ENCODE measurements at places on chromosomes 4 and X.

GRCh38 chrX:103756736-103757135 lies 19.9 kb upstream of the PLP1 start:
- peak; percentile 73 for DNase-seq

DNA sequence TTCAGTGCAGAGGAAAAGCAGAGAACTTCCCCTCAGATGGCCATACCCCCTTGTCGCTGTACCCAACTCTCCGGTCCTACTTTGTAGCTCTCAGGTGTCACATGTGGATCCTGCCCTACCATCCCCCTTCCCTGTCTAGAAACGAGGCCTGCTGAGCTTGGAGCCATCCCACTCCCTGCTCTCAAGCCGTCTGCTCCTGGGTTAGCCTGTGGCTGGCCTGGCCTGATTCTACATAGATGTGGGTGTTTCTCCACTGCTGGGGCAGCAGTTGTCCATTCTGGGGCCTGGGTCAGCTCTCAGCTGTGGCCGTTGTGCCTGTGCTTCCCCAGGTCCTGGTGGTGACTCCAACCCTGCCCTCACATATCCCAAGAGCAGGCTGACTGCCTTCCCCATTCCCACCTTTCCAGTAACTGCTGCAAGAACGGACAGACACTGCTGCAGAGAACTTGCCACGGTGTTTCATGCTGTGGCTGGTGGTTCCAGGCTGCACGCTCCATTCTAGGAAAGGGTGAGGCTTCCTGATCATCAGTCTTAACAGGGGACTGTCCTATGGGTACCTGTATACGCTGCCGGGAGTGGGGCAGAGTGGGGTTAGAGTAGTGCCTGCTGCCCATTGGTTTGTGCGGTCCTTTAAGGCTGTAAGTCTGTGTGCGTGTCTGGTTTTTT lies 3.6 kb downstream of the IL9R start:
- DNase-seq, result no peak

DNA sequence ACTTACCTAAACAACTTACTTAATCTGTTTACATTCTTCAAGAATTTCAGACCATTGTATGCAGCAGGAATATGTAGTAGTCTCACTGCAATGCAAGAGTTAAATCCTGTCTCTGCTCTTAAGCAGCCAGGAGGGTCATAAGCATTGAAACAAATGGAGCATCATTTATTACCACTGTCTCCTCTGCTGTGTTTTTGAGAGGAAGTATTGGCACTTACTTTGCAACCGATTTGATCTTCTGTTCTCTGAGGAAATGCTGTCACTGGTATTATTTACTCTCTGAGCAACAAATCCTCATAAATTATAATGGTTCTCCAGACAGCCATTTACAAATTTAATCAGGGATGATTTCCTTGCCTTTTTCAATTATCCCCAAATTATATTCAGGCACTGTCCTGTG lies 1367.1 kb downstream of the STIM2 start:
- no peak for DNase-seq

DNA sequence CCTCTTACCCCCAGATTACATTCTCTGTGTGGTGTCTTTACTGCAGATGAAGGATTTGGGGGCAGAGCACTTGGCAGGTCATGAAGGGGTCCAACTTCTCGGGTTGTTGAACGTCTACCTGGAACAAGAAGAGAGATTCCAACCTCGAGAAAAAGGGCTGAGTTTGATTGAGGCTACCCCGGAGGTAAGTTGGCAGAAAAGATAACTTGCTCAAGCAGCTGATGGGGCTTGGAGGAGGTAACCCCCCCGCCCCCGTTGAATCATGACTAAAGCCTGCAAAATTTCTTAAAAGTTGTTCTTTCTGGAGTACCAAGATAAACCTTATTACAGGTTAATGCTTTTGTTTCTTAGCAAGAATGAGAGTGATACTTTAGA lies 1.5 kb downstream of the CCNG2 start:
- DNase-seq, result no peak

DNA sequence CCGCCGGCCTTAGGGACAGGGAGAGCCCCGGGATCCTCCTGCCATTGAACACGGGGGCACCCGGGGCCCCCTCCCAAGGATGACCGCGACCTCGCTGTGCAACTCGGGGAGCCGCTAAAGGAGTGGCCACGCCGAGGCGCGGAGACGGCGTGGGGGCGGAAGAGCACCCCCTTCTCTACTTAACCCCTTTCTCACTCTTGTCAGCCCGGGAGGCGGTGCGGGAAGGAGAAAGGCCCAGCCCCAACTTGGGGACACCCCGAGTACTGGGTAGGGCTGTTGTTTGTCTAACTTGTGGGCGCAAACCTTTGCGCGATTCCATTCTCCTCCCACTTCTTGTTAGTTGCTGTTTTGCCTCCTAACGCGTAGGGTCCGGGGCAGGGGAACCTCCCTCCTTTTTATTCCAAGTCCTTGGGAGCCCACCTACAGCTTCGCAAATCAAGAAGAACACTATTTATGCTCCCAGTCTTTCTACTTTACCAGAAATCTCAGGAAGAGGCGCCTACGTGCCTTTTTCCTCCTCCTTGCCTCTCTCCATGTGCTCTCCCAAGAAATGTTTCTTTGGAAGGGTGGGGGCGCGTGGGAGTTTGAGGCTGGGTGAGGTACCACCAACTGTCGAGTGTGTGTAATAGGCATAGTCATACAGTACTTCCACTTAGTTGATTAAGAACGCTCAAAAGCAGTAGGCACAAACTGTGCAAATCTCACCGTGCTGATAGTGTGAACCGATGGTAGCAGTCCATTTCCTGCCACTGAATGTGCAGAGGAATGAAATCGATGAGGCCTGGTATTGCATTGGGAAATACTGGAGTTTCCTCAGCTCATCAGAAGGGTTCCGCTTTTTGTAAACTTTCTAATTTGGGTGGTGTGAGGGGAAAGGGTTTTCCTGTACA lies 813 bp downstream of the DIAPH2 start:
- peak; percentile 70 for DNase-seq

DNA sequence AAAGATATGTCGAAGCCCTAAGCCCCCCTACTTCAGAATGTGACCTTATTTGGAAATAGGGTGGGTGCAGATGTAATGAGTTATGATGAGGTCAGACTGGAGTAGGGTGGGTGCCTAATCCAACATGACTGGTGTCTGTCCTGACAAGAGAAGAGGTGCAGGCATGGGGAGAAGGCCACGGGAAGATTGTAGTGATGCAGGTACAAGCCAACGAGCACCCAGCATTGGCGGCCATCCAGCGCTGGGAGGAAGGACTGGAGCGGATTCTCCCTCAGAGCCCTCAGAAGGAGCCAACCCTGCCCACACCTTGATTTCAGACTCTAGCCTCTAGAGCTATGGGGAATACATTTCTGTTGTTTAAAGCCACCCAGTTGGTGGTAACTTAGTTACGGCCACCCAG lies 237.2 kb downstream of the EVC2 start:
- no peak for DNase-seq

- DNase-seq, result no peak
Measured at GRCh38 chr4:143538979-143539669, 25.6 kb downstream of the SMARCA5 start.

- no peak for DNase-seq
Measured at GRCh38 chr4:140208921-140209320, 54.9 kb upstream of the MAML3 start.

DNA sequence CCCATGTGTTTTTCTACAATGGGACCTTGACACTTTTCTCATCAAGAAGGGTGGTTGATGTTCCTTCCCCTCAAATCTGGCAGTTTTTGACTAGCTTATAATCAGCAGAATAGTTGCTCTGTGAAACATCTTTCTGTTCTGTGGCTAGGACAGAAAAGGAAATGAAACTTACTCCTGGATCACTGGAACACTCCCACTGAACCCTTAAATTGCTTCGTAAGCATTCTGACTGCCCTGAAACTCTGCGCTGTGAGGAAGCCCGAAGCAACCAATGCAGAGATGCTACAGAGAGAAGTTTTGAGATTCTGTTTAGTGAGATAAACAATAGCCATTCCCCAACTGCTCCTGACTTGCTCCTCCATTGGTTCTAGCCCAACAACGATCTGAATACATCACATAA lies 602.2 kb downstream of the CENPC start:
- no peak for DNase-seq

- DNase-seq, result no peak
Measured at GRCh38 chrX:10197279-10198210, 40.8 kb downstream of the CLCN4 start.

- DNase-seq, result no peak
Measured at GRCh38 chr4:138967313-138967712, 48.3 kb upstream of the NOCT start.

DNA sequence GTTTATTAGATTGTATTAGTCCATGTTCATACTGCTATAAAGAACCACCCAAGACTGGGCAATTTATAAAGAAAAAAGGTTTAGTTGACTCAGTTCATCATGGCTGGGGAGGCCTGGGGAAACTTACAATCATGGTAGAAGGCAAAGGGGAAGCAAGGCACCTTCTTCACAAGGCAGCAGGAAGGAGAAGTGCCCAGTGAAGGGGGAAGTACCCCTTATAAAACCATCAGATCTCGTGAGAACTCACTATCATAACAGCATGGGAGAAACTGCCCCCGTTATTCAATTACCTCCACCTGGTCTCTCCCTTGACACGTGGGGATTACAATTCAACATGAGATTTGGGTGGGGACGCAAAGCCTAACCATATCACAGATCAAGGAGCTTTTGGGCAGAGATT lies 8.1 kb upstream of the HSD17B13 start:
- no peak for DNase-seq

DNA sequence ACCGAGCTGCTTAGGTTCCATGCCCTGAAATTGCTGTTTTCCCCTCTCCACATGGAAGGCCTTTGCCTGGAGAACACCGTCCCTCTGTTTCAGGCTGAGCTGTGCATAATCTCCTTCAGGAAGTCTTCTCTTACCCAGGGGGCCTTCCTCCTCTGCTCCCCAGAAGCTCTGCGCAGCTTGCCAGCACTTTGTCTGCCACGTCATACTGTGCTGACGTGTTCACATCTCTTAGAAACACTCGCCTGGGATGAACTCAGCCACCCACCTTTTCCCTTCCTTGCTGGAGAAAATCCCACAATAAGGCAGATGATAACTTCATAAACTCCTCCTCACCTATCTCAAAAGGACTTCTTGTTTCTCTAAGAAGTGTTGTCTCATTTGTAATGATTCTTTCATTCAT lies 110.7 kb downstream of the ARHGAP10 start:
- DNase-seq, result no peak

- DNase-seq, result no peak
Measured at GRCh38 chr4:84879651-84880200, 86.8 kb downstream of the WDFY3 start.

DNA sequence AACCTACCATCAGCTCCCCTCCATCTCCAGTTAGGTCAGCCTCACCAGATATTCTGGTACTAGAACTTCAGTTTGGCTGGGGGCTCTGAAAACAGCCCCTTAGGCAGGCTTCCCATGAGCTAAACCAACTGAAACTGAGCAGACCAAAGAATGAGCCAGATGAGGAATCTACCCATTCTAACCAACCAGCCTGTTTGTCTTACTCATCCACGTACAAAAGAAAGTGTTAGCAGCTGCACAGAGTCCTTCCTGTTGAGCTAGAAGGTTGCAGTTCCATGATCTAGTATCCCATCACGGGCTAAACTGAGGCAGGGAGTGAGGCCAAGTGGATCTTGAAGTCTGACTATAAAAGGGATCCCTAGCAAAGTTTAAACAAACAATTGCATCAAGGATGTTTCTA lies 17.5 kb downstream of the MAGEA9B start:
- DNase-seq, result no peak

- DNase-seq, result no peak
Measured at GRCh38 chrX:17591741-17592110, 145.6 kb upstream of the SCML1 start.

DNA sequence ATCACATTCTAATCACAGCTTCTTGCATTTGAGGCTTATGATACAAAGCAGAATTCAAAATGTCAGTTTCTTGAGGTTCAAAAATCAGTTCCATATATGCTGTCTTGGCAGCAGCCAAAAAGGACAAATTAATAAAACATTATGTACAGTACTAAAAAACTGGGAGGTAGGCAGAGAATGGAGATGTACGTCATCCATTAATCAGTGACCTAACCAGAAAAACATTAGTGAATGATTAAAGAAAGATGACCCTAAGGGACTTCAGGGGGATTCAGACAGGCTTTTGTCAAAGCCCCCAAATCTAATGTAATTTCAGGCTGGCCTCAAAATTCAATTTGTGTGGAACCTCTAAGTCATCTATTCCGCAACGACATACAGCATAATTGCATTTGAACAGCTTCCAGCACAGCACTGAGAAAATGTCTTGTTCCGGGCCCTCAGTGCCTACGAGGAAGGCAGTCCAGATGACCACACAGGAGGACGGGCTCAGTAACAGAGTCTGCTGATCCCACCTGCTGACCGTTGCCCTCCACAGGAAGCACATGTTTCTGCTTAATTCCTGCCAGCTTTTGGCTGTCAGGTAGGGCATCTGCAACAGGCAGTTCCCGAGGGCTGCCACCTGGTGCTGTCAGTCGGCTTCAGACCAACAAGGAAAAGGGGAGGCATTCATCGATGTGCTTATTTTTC lies 83.8 kb upstream of the HHIP start:
- DNase-seq, result no peak

GRCh38 chr4:185945252-185945651 lies 123.7 kb upstream of the TLR3 start:
- DNase-seq, result no peak

DNA sequence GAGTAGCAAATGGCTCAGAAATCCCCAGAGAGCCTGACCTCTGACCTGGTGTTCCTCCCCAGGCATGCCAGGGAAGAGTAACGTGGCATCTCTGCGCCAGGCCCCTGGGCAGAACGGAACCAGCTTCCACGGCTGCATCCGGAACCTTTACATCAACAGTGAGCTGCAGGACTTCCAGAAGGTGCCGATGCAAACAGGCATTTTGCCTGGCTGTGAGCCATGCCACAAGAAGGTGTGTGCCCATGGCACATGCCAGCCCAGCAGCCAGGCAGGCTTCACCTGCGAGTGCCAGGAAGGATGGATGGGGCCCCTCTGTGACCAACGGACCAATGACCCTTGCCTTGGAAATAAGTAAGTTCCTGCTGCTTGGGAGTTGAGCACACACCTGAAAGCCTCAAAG lies 83.4 kb upstream of the PACRGL start:
- DNase-seq, result no peak

DNA sequence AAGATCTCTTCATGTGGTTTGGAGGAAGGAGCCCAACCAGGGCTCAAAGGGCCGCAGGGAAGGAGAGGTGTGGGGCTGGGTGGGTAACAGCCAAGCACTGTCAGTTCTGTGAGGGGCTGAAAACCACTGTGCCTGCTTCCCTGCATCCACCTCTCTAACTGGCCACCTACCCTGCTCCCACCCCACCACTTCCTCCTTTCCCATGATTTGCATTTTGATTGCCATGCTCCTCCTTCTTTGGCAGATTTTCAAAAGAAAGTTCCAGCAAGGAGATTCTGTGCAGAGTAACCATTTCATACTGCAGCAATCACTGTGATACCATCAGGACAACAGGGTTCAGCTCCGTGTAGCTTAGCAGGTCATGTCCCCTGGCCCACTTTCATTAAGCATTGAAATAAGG lies 1.8 kb downstream of the ZNF674 start:
- no peak for DNase-seq

Data from Kasumi-1 (cell line).